ENCODE measurements at places on chromosomes 7 and 10. TPM values are rescaled to one million over a fixed set of nuclear protein-coding genes. Genes with fewer than 3 reads are reported as not detected.

Gene LFNG
- 27.0 TPM for total RNA-seq

Gene FAM25A
- 16.3 TPM for total RNA-seq

Gene TMEM178B
- 0.49 TPM for total RNA-seq

Gene SLC26A4
- 1.1 TPM for total RNA-seq

- no peak for DNase-seq
These were observed at the start of gene AFAP1L2 for GRCh38 chr10:114404171-114405010. Gene AFAP1L2, minus strand, starts transcription at chr10:114404502. Its CDS starts 47 bp downstream, at chr10:114404455.

DNA sequence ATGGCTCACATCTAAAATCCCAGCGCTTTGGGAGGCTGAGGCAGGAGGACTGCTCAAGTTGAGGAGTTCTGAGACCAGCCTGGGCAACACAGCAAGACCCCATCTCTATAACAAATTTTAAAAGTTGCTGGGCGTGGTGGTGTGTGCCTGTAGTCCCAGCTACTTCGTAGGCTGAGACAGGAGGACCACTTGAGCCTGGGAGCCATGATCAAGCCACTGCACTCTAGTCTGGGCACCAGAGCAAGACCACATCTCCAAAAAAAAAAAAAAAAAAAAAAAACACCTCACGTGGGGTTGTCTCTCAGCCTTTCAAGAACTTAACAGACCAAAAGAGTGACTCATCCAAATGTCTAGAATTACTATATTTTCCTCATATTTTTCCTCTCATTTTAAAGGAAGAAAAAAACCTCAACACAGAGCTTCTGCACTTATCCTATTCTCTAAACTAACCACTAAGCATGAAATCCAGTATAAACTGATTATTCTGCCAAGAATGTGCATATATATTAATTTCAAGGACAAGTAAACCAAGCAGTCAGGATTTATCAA, 46.3 kb downstream of the CUL2 start:
- DNase-seq, result no peak

DNA sequence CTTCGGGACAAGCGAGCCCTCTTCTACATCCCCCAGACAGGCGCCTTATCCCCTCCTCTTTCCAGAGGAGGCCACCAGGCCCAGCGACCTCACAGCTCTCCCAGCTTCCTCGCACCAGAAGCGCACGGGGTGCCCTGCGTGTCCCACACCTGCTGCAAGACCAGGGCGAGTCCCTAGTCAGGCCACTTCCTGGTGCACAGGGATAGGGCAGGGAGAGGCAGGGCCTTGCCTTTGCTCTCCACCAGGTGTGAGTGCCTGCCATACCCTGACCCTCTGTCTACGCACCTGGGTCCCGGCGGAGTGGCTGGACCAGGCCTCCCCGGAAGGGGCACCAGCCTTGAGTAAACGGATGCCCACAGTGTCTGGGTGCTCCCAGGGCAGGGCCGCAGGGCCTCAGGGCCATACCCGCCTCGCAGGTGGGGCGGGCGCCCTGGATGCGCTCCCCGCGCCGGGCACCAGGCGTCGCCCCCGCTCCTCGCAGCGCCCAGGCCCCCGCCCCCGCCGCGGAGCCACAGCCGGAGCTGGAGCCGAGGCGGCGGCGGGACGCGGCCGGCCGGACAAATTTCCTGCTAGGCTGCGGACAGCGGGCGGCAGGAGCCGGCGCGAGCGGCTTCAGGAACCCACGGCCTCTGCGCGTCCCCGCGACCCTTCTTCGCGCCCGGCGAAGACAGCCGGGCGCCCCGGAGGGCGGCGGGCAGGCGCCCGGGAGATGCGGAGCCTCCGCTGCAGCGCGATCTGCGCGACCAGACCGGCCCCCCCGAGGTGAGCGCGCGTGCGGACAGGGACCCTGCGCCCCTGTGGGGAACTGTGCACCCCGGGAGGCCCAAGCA, at the start of gene PTPRE:
TSS of gene PTPRE (plus strand) at position 556 of the 830 bp plus-strand sequence. CDS start 133,779 bp downstream, outside the sequence.
- peak; percentile 44 for DNase-seq

DNA sequence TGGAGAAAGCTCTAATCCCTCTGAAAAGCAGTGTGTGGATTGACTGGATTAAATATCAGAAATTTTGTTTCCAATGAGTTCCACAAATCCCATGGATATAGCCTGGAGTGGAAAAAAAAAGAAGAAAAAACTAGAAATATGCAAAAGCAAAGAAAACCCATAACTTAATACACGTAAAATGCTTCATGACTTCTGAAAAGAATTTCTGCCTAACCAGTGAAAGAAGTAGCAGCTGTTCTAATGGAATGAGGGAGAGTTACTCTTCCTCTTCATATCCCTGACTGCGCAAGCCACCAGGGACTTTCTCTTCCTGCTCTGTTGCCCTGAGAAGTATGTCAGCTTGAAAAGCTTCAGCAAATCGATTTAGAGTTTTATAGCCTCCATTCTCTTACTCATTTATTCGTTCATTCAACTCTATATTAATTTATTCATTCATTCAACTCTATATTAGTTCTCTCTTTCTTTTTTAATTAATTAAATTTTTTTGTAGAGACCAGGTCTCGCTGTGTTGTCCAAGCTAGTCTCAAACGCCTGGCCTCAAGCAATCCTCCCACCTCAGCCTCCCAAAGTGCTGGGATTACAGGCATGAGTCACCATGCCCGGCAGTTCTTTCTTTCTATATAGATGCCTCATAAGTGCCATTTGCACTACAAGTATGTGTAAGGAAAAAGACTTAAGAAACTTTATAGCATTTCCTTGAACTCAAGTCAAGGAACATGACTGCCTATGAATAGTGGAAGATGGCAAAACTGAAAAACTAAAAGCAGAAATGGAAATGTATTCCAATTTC, 447.3 kb upstream of the NRP1 start:
- DNase-seq, result peak; percentile 46

DNA sequence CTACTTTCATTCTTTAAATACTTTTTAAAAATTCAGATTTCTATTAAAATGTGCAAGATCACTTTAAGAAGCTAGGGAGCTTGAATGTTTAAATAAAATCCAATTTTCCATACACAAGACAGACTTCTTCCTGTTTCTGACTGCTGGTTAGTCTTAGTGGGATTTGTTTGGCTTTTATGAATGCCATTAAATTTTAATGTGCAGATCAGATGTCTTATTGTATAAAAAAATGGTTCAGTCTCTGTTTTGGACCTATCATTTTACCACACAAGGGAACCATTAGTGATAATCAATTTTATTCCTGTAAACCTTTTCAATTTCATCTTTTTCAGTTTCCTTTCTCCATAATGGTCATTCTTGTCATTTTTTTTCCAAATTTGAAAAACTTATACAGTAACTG, 63.2 kb downstream of the VCL start:
- peak; percentile 79 for DNase-seq

GRCh38 chr7:98235901-98236300, 16.1 kb downstream of the TECPR1 start:
- DNase-seq, result no peak

All from skin of body (tissue), 3 donors.